A549 treated with ZK216348 at 1 μM for 4 hours (cell line): ENCODE measurements at places on chromosomes 2 and 18. TPM values are rescaled to one million over a fixed set of nuclear protein-coding genes. Genes with fewer than 3 reads are reported as not detected.

NPPC gene
- total RNA-seq, result 0.14 to 0.41 TPM (median 0.24 TPM) in 3 of 5 replicates, not detected in the others

PARD3B gene
- 0.73 to 1.1 TPM (median 0.85 TPM) in 5 replicates for total RNA-seq

TGFA gene
- total RNA-seq, result 5.1 to 6.6 TPM (median 5.9 TPM) in 5 replicates

DSC3 gene
- 1.1 to 3.1 TPM (median 1.5 TPM) in 5 replicates for total RNA-seq

SPOPL gene
- 4.3 to 11.3 TPM (median 8.2 TPM) in 5 replicates for total RNA-seq

CFC1 gene
- total RNA-seq, result not detected in 5 replicates

LYG2 gene
- total RNA-seq, result not detected in 5 replicates

MLPH gene
- 207 to 326 TPM (median 306 TPM) in 5 replicates for total RNA-seq

LINC00305 gene
- not detected in 5 replicates for total RNA-seq

IL1RL2 gene
- not detected in 5 replicates for total RNA-seq

ABCG5 gene
- not detected in 5 replicates for total RNA-seq

ACTG2 gene
- total RNA-seq, result 0.12 to 0.38 TPM (median 0.13 TPM) in 3 of 5 replicates, not detected in the others

CCL20 gene
- total RNA-seq, result 3.4 to 9.4 TPM (median 4.8 TPM) in 5 replicates

NAT8 gene
- total RNA-seq, result not detected in 5 replicates

CROCC2 gene
- not detected in 5 replicates for total RNA-seq

CXCR2 gene
- total RNA-seq, result not detected in 5 replicates

SLC9A4 gene
- total RNA-seq, result not detected in 5 replicates

C1GALT1C1L gene
- 1.6 to 2.8 TPM (median 1.9 TPM) in 5 replicates for total RNA-seq

FBXO15 gene
- total RNA-seq, result 0.45 to 0.92 TPM (median 0.81 TPM) in 5 replicates

EDAR gene
- 0.05 to 0.08 TPM in 2 of 5 replicates, not detected in the others for total RNA-seq

MC5R gene
- not detected in 5 replicates for total RNA-seq

UGT1A4 gene
- total RNA-seq, result not detected in 5 replicates

MATN3 gene
- total RNA-seq, result 9.8 to 16.8 TPM (median 14.4 TPM) in 5 replicates

CNTNAP5 gene
- total RNA-seq, result not detected in 5 replicates

STAT4 gene
- total RNA-seq, result 3.3 to 5.7 TPM (median 4.1 TPM) in 5 replicates

PLEK gene
- not detected in 5 replicates for total RNA-seq

GALNT14 gene
- 37.1 to 50.5 TPM (median 47.5 TPM) in 5 replicates for total RNA-seq

SP5 gene
- total RNA-seq, result not detected in 5 replicates

SKOR2 gene
- not detected in 5 replicates for total RNA-seq

MC4R gene
- not detected in 5 replicates for total RNA-seq

ZNF521 gene
- not detected in 5 replicates for total RNA-seq

COL4A3 gene
- 0.28 to 1.3 TPM (median 0.82 TPM) in 5 replicates for total RNA-seq

SKA1 gene
- total RNA-seq, result 9.7 to 15.0 TPM (median 12.4 TPM) in 5 replicates

OST4 gene
- total RNA-seq, result 550 to 647 TPM (median 575 TPM) in 5 replicates

GPR35 gene
- total RNA-seq, result 0.34 to 1.6 TPM (median 1.1 TPM) in 5 replicates

HOXD1 gene
- 0.18 to 0.28 TPM (median 0.24 TPM) in 4 of 5 replicates, not detected in the other for total RNA-seq

NT5C1B gene
- not detected in 5 replicates for total RNA-seq
